Aorta (tissue), 5 donors: ENCODE measurements at places on chromosomes 5 and 9. TPM values are rescaled to one million over a fixed set of nuclear protein-coding genes. Genes with fewer than 3 reads are reported as not detected.

Gene CLK4
- 39.5 TPM for total RNA-seq

Gene CCNO
- 0.54 TPM for total RNA-seq

Gene SEPTIN8
- total RNA-seq = 103 TPM

Gene CCDC187
- total RNA-seq = not detected

Gene TMEM215
- not detected for total RNA-seq

Gene COL15A1
- 126 TPM for total RNA-seq

Gene ISCA1
- total RNA-seq = 24.1 TPM

Gene SCGB3A2
- total RNA-seq = not detected

GRCh38 chr5:116510517-116510916, 64.1 kb downstream of the SEMA6A start:
- DNase-seq = no peak

DNA sequence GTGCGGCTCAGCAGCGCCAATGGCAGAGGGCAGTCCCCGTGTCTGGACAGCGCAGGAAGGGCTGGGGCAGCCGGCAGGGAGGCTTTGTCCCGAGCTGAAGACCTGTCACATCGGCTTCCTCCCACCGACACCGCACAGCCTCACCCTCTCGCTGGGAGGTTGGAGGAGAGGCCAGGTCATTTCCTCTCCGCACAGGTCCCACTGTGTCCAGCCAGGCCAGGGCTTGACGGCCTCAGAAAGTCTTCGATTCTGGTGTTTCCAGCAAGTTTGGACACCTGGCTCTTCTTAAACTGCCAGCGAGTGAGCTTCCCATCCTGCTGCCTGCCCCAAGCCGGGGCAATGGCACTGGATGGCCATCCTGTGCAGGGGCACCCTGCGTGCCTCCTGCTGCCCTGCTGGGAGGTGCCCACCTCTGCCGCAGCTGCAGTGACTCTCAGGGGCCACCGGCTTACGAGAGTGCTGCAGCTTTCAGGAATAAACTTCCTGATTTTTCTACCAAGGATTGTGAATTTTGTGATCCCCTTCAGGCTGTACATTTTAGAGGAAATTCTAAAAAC, 33.9 kb downstream of the AHRR start:
- no peak for DNase-seq

- DNase-seq = no peak
Measured at GRCh38 chr5:131389096-131389868, 125.4 kb downstream of the CDC42SE2 start.

DNA sequence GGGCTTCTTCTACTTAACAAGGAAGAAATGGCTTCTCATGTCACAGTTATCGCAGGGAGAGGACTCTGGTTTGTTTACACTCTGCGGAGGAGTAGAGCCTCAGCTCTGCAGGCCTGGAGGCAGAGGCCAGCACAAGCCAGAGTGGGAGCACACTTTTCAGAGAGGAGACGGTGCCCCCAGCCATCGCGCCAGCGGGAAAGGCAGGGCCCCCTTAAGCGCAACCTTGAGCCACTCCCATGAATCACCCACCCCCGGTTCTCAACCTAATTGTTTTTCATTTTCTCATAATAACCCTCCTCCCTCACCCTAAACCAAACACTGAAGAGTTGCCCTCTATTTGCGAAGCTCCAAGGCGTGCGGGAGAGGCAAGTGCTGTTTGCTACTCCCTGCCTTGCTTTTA, 208.4 kb upstream of the TBCA start:
- DNase-seq = no peak

- no peak for DNase-seq
Measured at GRCh38 chr5:98726258-98726657, 47.2 kb upstream of the RGMB start.

DNA sequence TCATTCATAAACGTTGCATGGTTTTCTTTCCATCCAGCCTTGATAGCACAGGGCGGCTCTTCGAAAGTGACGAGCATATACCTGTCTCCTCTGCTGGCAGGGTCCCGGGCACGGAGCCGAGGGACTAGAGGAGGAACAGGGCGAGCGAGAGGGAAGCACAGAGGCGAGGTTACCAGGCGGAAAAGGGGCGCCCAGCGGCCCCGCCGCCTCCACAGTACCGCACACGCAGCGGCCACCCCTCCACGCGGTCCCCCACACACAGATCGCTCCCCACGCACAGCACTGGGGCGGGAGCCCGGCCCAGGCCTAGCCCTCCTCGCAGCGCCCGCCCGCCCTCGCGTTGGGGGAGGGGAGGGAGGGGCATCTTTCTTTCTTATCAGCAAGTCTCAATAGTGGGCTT, 296.6 kb upstream of the DAB2 start:
- DNase-seq = no peak

- DNase-seq = no peak
Measured at GRCh38 chr9:106717686-106718085, 145.3 kb upstream of the ZNF462 start.

DNA sequence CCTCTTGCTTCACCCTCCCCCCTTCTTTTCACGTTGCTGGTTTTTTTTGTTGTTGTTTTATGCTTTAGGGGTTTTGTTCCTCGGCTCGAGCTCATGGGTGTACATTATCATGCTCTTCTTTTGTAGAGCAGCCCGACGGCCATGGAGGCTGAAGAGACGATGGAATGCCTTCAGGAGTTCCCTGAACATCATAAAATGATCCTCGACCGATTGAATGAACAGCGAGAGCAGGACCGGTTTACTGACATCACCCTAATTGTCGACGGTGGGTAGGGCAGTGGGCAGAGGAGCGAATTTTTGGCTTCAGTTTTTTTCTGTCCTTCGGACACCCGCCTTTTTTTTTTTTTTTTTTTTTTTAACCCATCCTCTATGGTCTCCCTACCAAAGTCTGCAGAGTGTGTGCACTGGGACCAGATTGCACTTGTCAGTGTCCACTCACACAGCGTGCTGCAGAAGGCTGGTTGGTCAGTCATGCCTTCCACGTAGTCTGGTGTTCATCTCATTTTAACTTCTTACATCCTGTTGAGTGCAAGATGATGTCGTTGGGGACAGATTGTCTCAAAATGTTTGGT, 1.3 kb downstream of the ZNF131 start:
- DNase-seq = no peak

GRCh38 chr5:78283105-78283504, 11.4 kb downstream of the AP3B1 start:
- no peak for DNase-seq

- no peak for DNase-seq
Measured at GRCh38 chr9:123643518-123643917, 286.4 kb downstream of the DENND1A start.

DNA sequence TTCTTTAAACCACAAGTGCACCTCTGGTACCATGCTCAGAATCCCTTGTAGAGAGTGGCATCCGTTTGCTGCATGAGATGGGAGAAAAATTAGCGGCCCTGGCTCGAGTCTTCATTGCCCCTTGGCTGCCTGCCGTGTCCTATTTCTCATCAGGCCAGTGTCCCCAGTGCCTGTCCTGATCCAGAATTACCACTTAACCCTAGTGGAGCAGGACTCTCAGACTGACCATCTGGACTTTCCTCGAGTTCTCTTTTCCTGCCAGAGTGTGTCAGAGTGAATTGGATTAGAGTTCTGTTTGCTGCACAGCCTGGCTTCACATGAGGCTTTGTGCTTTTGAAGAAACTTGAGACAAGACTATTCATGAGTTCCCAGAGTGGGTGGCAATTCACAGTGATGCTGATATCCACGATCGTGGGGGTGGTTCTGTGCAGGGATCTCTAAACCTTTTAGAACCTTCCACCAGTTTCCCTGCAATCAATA, 92.6 kb downstream of the C9orf152 start:
- no peak for DNase-seq

DNA sequence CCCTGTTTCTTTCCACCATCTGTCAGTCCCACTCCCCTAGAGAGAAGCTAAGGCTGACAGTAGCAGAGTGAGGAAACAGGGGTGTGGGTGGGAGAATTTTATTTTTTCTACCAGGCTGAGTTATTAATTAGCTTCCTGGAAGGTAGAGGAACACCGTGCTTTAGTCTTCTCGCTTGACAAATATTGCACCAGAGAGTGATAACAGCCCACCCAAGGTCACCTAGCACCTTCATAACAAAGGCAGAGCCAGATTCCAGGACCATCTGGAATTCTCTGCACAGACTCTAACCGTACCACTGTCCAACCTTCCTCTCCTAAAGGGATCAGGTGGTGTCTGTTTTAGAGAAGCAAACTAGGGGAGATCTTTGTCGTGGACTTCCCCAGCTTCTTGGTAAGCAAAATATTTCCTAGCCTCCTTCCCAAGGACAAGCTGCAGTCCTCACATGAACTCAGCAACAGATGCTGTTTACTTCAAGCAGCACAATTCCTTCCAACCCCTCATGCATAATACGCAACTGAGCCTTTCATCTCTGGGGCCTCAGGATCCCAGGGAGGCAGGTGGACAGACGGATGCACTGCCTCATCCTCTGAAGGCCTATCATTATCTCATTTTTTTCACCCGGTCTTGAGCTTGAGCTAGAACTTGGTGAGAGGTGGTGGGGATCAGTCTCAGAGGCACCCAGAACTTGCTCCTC, 308.7 kb upstream of the BRINP1 start:
- DNase-seq = no peak

DNA sequence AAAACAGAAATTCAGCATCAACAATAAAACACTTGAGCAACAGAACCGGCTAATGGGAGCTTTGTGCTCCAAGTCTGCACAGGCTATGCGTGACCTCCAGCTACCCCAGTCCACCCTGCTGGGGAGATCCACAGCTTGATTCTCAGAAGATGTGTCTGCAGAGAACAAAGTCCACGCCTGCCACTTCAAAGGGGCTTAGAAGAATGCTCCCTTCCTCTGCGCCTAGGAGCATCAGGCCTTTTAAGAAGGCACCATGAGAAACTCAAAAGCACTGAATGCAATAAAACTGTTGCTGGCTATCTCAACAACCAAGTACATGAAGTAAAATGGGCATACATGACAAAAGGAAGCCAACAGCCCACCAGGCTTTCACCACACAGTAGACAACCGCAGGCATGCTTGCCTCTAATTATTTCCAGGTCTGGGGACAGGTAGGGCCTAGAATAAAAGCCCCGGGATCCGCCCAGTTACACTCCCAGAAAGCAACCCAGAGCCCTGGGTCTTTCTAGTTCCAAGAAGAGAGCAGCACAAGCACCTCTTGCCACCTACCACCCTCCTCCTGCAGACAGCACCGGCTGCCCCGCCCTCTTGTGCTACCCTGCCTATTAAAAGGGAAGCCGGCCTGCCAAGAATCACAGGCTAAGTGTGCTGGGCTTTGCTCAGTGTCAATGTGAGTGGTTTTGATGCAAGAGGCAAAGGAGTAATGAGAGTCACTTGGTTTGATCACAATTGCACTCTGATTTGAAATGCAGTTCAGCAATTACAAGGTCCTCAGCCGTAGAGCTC, 123.2 kb downstream of the SPOCK1 start:
- DNase-seq = no peak

- no peak for DNase-seq
Measured at GRCh38 chr5:10731913-10732312, 29.1 kb downstream of the DAP start.

DNA sequence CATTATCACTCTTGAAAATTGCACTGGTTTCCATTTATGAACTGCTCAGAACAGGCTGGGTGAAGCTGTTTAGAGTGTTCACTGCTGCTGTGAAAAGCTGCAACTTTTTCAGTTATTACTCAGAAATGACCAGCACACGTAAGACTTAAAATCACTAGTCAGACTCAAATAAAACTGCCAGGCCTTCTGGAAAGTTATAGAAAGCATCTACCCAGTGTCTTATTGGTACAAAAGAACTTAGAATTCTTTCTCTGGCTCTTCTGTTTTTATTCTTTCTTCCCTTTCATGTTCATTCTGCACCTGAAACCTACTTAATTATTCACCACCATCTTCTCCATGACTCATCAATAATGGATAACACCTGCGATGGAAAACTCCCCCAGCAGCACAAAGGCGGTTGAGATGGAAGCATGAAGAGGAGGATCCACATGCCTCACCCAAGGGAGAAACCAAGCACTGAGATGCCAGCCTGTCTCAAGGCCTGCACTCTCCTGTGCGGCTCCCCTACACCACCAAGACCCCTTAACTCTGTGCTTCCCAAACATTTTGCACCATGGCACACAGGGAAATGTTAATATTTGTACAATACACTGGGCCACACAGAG, 171.9 kb downstream of the ENTREP1 start:
- DNase-seq = no peak

GRCh38 chr5:137607771-137608170, 108.6 kb upstream of the SPOCK1 start:
- no peak for DNase-seq

GRCh38 chr9:87840134-87840533, 42.5 kb upstream of the SPATA31E1 start:
- DNase-seq = no peak

GRCh38 chr5:39605145-39605544, 180.4 kb upstream of the DAB2 start:
- no peak for DNase-seq

DNA sequence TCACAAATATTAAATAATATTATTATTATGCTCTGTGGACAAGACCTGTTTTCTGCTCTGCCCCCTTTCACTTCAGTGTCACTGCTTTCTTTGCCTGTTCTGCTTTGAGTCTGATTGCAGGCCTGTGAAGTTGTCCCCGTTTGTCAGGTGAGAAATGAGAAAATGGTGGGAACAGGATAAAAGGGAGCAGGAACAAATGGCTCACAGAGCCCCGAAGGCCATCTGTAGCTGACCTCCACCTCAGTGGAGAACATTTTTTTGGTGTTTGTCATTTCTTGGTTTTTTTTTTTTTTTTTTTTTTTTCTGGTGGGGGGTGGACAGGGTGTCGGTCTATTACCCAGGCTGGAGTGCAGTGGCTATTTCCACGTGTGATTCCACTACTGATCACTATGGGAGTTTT, 13.2 kb upstream of the S100Z start:
- no peak for DNase-seq

DNA sequence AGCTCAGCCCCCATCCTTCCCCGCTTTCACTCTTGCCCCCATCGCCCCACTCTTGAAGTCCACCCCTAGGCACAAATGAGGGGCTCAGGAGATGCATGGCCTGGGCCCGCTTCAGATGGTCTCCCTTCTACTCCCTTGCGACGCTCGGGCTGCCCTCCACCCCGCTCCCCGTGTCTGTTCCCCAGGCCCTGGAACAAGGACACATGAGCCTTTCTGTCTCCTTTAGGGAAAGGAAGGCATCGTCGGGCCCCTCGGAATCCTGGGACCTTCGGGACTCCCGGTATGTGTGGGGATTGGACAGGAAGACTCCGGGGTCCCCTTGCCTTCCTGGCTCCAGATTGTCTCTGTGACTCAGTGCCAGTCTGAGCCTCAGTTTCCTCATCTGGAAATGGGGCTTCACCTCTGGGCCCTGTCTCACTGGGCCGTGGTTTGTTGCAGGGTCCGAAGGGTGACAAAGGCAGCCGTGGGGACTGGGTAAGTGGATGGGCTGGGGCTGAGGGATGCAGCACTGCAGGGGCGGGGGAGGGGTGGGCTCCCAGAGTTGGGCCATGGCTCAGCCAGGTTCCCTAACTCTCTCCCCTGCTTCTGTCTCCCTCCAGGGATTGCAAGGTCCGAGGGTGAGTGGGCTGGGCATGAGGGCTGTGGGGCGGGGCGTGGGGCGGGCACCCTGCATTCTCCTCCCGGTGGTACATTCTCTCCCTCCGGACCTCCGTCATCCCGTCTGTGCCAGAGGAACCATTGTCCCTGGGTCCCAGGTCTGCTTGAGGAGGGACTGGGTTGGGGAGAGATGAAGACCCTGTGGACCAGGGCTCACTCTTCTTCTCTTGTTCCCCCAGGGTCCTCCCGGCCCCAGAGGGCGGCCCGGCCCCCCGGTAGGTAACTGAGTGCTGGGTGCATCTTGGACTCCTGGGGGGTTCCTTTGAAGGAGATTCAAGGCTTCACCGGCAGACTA, 21.8 kb upstream of the ORM1 start:
- no peak for DNase-seq

GRCh38 chr5:110104726-110105669, 415.3 kb downstream of the MAN2A1 start:
- no peak for DNase-seq
